ENCODE measurements at places on chromosomes 3 and 15.

- no peak for DNase-seq
Observed at GRCh38 chr15:74833376-74834107, 7.1 kb downstream of the CPLX3 start.

- DNase-seq: no peak
Observed at GRCh38 chr15:29348336-29348914, 78.8 kb upstream of the NSMCE3 start.

DNA sequence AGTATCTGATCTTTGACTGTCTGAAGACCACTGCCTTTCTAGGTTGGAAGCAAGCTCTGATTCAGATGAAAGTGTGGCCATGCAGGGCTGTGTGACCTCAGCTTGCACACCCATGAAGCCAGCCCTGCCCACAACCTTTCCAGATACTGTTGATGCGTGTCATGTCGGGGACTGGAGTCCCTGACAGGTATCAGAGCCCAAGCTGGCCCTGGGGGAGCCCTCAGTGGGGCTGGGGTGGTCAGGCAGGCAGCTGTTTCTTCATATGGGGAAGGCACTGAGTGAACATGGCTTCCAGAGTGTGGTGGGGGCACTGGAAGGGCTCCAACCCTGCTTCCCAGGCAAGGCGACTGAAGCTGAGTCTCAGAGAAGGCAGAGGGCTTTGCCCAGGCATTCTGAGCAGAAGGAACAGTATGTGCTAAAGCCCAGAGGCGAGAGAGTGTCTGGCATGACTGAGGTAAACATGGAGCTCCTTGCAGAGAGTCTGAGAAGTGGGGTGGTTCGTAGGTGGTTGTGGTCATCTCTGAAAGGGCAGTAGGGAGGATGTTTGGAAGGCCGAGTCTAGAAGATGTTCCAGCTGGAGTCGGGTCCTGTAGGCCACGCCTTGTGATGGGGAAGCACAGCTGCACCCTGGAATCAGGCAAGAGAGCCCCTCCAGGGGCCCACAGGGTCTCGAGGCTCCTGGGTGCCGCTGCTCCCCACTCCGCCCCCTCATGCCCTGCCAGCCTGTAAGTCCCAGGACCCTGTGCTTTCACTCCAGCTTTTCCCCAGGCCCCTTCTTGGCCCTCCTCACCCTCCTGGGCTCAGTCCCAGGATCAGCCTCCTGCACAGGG is 122.2 kb downstream of the EEFSEC start:
- no peak for DNase-seq

DNA sequence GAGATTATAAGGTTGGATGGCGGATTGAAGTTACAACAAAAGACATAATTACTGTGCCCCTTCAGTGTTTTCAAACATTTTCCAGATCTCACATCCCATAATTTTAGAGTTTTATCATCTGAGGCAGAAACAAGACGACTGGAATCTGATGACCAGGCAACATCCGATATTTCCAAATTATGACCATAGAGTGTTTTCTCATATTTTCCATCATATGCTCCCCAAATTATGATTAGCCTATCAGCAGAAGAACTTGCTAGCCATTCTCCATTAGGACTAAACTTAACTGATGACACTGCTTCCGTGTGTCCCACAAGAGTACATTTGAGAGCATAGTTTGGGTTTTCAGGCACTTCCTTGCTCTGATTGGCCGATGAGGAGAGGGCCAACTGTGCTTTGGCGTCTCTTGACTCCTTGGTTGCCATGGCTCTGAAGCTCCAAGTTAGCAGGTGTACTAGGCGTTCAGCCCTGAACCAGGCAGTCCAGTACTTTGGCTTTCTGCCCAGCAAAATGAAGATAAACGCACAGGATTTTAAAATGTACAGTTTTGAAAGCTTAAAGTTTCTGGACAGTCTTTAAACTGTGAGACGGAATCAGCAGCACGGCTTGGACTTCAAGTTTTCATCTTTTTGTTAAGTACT is 638 bp downstream of the WDR5B start:
- DNase-seq: peak; percentile 9

DNA sequence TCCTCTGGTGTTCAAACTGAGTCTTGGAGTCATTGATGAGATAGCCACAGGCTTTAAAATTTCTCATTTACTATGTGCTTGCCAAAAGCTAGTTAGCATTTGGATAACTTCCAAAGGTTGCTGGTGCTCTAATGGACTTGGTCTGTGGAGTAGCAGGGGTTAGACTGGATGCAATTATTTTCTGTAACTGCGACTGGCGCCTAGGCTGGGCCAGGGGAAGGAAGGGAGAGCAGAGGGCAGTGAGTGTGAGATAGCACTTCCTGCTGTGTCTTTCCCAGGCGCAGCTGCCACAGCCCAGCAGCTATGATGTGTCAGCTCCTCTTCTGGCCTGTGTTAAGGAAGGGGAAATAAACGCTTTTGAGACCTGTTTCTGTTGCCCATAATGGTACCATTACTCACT is 98.6 kb downstream of the MYRIP start:
- DNase-seq: no peak

GRCh38 chr3:152323834-152324233 is 55.1 kb downstream of the MBNL1 start:
- DNase-seq: no peak

DNA sequence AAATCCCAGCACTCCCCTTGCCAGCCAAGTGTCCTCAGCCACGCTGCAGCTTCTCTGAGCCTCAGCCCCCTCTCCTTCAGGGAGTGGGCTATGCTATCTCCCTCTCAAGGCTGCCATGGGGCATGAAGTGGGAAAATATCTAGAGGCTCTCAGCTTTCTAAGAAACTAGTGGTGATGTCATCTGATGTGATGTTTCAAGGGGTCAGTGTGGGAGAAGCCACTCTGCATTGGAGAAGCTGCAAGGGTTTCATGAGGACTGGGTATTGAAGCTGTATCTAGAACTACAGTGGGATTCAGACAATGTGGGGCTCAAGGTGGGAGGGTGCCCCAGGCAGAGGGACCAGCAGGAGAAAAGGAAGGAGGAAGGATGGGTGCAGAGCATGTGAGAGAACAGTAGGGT is 210.2 kb downstream of the TLE3 start:
- no peak for DNase-seq

GRCh38 chr3:37862219-37862902 is 681 bp downstream of the CTDSPL start:
- DNase-seq: peak; percentile 57

- no peak for DNase-seq
Observed at GRCh38 chr3:169811631-169812331, 889 bp upstream of the LRRIQ4 start.

- DNase-seq: peak; percentile 37
Observed at GRCh38 chr15:85854345-85855097, 59.8 kb upstream of the KLHL25 start.

DNA sequence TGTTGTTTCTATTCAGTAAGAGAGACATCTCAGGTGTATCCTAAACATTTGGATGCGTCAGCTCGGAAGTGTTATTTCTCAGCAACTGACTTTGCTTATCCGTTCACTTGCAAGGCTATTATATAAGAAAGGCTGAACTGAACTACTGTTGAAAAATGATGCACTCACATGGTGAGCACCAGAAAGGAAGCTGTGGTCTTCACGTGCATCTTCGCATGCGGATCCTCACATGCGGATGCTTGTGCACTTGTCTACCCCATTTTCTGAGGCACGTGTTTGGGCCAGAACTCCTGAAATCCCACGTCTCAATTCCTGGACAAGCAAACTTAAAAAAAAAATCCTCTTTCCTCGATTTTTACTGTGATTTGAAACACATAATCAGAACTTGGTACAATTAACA is 63.2 kb downstream of the PDZRN3 start:
- no peak for DNase-seq

- no peak for DNase-seq
Observed at GRCh38 chr3:190076601-190077394, 43.9 kb downstream of the P3H2 start.

DNA sequence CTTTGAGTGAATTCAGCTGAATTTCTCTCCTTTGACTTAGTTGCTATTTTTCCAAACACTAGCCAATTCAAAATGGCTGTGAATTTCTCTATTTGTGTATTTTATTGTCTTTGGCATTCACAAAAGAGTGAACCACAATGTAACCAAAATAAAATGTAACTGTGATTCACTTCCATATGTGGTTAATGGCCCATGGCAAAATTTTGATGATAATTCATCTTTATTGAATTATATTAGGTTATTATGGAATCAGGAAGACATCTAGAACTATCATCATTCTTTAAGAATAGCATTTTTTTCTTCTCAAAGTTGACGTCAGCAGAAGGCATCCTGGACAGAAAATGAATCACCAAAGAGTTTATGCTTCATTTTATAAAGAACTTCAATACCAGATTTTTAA is 705.3 kb upstream of the NAALADL2 start:
- no peak for DNase-seq

GRCh38 chr15:37888356-37888755 is 46.1 kb upstream of the TMCO5A start:
- DNase-seq: no peak

GRCh38 chr3:32620611-32621310 is 50.1 kb upstream of the DYNC1LI1 start:
- DNase-seq: no peak

DNA sequence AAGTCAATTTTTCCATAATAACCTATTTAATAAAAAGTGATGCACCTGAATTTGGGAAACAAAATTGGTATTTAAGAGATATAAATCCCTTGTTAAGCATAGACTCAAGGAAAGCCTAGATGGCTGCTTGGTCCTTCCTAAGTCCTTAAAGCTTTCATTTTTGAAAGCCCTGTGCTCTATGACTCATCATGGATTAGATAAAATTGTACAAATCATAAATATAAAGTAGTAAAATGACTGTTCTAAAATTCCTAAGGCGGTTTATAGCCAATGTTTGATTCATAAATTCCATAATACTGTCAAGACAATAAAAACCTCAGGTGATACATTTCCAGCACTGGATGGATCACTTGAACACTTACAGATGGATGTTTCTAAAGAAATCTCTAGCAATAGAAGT is 730.8 kb upstream of the EPHA6 start:
- DNase-seq: no peak

DNA sequence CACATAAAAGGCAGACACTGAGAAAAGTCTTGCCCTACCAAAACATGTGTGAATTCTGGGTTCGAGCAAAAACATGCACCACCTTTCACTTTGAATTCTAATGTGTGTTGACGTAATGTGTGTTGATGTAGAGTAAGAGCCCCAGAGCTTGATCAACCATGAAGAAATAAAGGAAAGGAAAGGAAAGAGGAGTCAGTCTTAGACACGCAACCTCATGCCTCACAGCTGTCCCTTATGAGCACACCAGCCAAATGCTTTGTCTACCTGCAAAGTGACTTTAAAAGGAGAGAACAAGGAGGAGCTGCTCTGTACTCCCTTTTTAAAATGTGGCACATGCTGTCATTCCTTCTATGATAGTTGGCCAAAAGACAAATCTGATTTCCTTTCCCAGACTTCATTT is 80.8 kb downstream of the RFTN1 start:
- no peak for DNase-seq

DNA sequence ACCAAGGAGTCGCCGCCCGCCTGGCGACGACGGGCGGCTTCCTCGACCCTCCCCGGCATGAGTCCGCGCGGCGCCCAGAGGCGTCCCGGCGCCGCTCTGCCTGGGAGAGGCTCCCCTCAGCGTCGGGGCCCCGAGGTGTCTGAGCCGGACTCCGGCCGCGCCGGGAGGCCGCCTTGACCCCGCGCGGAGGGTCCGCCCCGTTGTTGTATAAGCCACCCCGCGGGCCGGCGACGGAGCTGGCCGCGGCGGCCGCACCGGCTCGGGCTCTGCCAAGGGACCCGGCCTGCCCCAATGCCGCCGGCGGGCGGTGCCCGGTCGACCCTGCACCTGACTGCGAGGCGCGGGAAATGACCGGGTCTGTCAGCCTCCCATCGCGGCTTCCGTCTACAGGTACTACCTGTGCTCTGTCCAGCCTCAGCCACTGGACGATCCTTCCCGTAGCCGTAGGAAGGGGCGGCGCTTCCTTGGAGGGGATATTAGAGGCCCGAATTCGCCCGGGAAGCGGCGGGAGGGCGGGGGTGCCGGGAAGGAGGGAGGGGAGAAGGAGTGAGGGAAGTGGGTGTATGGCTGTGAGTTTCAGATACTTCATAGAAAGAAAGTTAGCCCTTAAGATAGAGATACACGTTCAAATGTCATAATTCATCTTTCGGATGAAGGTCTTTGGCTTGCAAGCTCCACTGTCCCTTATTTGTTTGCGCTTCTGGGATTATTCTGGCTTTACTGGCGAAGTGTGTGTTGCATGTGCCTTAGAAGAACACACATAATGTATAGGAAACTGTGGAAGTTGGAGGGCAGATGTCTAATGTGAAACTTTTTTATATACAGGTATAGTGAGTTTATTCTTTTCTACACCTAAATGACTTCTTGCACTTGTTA is 620 bp downstream of the ABHD5 start:
- DNase-seq: peak; percentile 8

DNA sequence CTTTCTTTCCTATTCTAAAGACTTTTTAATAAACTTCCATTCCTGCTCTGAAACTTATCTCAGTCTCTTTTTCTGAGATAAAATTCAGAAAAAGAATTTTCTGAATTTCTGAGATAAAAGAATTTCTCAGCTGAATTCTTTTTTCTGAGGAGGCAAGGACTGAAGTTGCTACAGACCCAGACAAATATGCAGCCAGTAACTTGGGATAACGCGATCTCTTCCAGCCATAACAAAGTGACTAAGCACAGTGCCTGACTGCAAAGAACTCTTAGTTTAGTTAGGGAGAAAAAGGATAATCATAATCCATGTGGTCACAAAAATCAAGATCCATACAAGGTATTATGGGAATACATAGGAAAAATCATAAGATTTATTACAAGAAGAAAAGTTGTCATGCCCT is 222.0 kb upstream of the GAP43 start:
- no peak for DNase-seq

GRCh38 chr3:87298111-87298718 is 21.8 kb upstream of the POU1F1 start:
- no peak for DNase-seq

DNA sequence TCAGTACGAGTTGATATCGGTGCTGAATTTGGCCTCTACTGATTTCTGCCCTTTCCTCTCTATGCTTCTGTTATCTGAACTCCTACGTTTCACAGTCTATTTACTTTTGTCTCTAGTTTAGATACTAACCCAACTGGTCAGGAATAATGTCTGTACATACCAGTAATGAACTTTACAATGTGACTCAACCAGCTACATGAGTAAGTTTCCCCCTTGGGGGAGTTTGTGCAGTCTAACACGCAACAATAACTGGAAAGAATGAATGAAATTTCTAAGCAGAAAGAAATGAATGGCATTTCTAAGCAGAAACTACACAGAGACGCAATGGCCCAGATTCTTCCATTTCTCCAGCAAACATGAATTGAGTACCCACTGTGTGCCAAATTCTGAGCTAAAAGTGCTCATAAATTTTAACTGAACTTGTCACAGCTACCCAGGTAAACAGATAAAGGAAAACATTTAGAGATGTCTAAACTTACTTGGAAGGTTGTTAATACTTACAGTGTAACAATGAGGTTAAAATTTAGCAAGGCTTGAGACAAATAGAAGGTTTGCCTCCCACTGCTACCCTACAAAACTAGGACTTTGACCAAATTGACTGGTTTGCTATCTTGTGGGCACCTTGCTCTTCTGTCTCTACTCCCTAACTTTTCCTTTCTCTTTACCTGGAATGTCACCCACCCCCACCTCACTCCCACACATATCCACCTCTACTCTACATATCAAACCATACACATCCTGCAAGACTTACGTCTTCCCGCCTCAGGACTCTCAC is 11.6 kb downstream of the UPK1B start:
- DNase-seq: no peak

GRCh38 chr3:198032039-198032936 is 72.3 kb downstream of the LMLN start:
- no peak for DNase-seq
